Inflammatory macrophage treated with lipopolysaccharide for 4 hours (primary cell): ENCODE measurements at places on chromosomes 7 and 10.

GRCh38 chr7:121621937-121622336 is 225.8 kb upstream of the FAM3C start:
- DNase-seq: no peak

- DNase-seq: no peak
These were observed 20.2 kb upstream of the SEM1 start for GRCh38 chr7:96729820-96730219.

- DNase-seq: no peak
These were observed 169.5 kb downstream of the DNAJB6 start for GRCh38 chr7:157506268-157506667.

DNA sequence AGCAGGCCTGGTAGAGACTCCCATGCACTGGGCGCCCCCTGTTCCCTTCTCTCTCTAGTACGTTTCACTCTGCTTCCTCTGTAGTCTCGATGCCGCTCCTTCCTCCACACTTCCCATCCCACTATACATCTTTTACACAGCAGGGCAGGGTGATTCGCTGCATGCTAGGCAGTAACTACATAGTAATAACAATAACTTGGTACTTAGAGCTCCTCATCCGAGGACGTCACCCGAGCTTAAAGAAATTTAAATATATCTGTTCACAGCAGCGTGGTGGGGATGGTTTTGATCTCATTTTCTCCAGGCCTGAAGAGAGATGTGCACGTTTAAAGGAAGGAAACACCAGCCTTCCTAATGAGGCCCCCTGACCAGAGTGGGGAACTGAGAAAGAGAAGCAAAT is 276.9 kb downstream of the SKAP2 start:
- DNase-seq: no peak

DNA sequence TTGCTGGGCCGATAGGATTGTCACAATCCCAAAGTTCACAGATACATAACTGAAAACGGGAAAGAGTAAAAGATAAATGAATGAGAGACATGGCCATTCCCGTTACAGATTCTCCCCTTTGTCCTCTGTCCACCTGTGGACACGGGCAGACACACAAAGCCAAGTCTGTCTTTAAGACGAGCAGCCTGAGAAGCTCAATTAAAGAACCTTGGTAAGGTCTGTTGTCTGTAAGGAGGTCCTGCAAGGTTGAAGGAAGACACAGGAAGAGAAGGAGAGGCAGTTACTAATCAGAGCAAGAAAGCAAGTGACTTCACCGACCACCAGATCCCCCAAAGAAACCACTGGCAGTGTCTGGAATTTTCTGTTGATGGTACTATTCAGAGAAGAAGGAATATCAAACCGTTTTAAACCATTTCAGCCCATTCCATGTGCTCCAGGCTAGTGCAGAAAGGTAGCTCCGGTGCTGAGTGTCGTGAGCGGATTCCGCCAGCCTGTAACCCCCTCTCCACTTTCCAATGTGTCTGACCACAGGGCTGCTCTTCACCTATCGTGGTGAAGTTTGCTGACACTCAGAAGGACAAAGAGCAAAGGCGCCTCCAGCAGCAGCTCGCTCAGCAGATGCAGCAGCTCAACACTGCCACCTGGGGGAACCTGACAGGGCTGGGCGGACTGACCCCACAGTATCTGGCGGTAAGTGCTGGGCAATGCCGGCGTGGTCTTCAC is 252.6 kb downstream of the CELF2 start:
- DNase-seq: peak; percentile 45

- peak; percentile 51 for DNase-seq
These were observed 789 bp downstream of the TCF7L2 start for GRCh38 chr10:112950714-112951358.

GRCh38 chr10:21934307-21934706 is 69.2 kb downstream of the DNAJC1 start:
- no peak for DNase-seq

DNA sequence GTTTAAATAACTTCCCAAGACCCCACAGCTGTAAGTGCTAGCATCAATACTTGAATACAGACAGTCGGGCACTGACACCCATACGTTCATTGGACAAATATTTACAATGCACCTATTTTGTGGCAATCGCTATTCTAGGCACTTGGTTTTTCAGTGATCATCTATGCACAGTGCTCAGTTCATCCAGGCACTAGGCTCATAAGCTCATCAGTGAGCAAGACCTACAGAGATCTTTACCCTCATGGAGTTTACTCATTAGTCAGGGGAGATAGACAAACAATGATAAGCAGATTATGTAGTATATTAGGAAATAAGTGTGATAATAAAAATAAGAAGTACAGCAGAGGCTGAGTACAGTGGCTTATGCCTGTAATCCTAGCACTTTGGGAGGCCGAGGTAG is 7.6 kb upstream of the DHTKD1 start:
- no peak for DNase-seq

DNA sequence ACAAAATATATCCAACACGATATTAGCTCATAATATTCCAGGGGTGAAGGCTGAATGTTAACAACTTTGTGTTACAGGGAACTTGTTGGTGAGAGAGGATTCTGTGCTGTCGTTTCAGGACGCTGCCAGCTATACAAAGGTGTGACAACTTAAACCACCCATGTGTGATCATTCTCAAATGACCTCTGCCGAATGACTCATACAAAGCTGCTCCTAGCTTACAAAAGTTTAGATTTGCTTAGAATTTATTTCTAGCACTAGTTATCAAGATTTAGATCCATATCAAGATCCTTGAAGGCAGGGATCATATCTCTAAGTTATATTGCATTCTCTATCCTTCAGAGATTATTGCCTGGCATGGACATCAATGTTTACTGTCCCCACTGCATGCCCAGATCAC is 65.3 kb downstream of the COBL start:
- no peak for DNase-seq

DNA sequence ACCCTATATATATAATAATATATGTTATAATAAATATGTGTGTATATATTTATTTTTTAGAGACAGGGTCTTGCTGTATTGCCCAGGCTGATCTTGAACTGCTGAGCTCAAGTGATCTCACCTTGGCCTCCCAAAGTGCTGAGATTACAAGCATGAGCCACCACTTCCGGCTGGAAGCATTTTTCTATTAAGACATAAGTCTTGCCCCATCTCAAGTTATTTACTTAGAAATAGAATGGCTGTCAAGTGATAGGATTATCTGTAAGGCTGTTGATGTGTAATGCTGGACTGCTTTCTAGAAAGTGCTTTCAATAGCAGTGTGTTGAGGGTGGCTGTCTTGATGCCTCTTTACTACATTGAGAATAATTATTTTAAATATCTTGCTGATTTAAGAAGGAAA is 65.2 kb downstream of the ZMYND11 start:
- DNase-seq: no peak

- no peak for DNase-seq
These were observed 39.5 kb downstream of the CNNM1 start for GRCh38 chr10:99368646-99369045.

GRCh38 chr7:37782166-37782565 is 66.2 kb upstream of the NME8 start:
- no peak for DNase-seq

DNA sequence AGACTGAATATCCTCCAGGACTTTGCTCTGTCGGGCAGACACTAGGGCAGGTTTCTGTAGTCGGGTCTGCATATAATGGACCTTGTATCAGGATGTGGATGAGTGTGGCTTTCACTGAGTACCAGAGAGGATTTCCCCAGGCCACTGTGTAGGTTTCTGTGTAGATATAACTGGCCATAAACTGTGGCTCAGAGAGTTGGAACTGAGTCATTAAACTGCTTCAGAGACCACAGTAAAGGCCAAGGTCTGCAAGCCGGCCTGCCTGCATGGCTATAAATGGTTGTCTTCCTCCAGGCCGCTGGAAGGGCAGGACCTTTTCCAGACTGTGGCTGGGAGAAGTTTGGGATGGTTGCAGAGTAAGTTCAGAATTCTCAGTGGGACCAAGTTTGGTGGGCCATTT is 16.9 kb downstream of the ZNF92 start:
- no peak for DNase-seq

- DNase-seq: no peak
These were observed 45.4 kb downstream of the CHST3 start for GRCh38 chr10:72009425-72010081.

DNA sequence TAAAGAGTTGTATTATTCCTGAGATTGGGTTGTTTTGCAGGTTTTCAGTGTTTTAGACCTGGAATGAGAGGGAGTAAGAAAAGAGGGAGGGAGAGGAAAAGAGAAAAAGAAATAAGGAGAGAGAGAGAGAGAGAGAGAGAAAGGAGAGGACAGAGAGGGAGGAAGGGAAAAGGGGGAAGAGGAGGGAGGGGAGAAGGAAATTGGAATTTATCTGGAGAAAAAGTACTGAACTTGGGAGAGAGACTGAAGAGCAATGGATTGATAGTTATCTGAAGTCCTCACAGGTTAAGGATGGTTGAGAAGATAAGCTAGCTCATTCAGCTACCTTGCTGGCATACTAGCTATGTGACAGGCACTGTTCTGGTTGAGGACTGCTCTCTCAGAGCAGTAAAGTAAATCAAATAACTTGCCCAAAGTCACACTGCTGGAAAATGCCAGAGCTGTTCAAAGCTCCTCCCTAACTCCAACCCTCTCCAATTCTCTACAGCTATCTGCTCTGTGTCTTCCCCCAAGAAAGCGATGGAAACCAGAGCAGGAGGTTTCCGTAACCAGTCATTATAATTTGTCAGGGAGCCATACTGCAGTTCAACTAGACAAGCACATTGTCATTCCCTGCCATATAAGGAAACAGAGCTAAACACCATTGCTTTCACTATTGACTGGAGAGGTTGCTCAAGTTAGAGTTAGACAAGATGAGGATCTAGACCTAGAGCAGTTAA is 10.7 kb downstream of the CALD1 start:
- peak; percentile 32 for DNase-seq

DNA sequence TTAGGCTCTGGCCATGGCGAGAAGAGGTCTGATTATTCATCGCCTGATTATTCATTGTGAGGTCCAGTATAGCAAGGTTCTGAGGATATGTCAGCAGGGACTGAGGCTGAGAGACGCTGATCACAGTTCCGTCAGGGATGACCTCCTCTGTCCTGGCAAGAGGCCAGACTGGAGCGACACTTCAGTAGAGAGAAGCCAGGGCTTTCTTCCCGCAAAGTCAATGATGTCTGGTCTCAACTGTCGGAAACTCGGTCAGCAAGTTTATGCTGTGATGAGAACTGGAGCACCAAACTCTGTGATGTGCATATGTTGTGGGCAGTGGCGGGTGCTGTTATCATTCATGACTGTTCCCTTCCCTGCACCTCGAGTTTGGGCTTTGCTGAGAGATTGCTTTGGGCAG is 29.0 kb upstream of the GNA12 start:
- DNase-seq: no peak

DNA sequence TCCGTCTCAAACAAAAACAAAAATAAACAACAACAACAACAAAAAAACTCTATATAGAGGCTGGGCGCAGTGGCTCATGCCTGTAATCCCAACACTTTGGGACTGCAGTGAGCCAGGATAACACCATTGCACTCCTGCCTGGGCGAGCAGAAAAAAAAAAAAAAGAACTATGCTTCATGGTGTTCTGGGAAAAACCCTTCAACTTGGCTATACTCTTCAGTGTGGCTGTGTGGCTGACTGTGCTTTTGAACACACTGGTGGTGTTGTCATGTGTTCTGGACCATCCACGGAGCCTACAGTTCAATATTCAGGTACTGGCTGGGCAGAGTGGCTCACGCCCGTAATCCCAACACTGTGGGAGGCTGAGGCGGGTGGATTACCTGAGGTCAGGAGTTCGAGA is 26.5 kb downstream of the SNX8 start:
- DNase-seq: no peak

GRCh38 chr7:41224063-41224763 is 478.7 kb downstream of the INHBA start:
- DNase-seq: peak; percentile 58

GRCh38 chr10:124711145-124711544 is 33.0 kb downstream of the FAM53B start:
- DNase-seq: no peak

DNA sequence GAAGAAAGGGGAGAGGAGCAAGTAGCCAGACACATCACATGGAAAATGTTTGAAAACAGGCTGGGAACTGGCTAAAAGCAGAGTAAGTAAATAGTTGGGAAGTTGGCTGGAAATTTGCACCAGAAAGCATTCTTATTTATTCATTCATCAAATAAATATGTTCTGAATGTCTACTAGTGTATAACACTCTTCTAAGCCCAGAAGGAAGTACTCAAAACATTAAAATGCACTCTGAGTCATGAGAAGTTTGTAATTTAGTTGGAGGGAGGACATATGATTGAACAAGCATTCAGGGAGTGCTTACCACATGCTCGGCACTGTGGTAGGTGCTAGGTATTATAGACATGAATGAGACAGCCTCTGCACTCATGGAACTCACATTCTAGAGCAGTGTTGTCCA is 37.0 kb upstream of the CNNM1 start:
- no peak for DNase-seq

GRCh38 chr7:101870361-101871062 is 53.1 kb downstream of the CUX1 start:
- no peak for DNase-seq

DNA sequence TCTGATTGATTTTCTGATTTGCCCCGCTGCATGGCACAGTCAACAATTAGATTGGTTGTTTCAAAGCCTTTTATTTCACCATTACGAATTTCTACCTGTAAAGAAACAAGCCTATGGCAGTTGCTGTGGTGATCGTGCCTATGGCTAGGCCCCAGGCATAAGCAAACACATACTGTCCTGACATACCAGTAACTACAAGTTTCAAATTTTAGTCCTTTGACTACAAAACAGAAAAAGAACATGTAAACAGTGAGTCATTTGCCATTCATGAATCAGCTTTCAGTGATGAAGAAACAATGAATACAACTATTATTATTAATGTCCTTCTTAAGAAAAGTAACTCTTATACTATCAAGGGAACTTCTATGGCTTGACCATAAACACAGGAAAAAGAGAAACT is 168.0 kb upstream of the LRRN3 start:
- DNase-seq: no peak

GRCh38 chr7:118040562-118040961 is 143.4 kb upstream of the LSM8 start:
- DNase-seq: no peak

DNA sequence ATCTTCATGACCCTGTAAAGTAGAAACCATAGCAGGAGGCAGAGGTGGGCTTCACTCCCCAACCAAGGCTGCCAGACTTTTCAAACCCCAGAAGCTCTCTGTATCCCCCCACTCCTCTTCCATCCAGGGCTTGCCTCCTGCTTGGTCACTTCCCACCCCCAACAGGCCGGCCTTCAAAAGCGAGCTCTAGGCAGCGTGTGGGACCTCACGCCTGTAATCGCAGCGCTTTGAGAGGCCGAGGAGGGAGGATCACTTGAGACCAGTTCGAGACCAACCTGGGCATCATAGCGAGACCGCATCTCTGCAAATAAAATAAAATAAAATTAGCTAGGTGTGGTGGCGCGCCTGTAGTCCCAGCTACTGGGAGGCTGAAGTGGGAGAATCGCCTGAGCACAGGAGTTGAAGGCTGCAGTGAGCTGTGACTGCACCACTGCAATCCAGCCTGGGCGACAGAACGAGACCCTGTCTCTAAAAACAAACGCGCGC is 743 bp upstream of the POR start:
- no peak for DNase-seq
